Activated T-helper 1 cell treated with Interleukin-2 at 50 U/mL for 16 hours (primary cell): ENCODE measurements at places on chromosomes 7 and 10.

DNA sequence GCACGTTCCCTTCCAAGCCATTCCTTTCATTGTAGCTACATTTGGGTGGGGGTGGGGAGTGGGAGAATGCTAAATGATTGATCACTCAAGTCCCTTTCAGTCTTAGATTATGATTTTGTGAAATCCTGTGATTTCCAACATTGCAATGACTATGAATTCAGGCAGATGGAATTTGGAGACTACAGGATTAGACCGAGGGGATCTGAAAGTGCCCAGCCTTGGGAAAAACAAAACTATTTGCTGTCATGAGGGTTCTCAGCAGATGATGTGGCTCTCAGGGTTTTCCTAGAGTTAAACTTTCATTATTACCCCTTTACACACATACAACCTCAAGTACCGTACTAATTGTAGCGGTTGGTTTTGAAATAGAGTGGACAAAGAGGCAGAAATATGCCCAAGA lies 4.7 kb downstream of the MACROH2A2 start:
- no peak for DNase-seq

DNA sequence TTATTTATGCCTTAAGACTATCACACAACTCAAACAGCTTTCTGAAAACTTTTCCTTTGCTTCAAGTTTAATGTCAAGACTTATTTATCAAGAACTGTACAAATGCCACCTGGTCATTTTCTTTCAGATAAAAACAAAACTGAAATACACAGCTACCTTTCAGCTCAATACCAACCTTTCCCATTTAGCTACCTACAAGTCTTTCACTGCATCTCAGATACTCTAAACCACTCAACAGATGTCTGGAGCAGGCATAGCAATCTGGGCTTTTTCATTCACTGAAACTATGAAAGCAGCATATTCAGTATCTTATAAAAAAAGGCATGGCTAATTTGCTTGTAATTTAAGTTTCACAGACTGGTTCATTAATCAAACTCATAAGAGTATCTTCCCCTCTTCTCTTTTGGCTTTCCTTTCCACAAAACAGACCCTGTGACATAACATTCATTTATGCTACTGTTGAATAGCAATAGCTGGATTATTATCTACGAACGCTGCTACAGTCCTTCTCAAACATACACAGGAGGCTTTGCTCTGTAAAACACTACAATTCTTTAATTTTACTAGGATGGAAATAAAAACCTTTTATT lies 8.2 kb downstream of the TRA2A start:
- no peak for DNase-seq

GRCh38 chr7:36667007-36667745 lies 57.1 kb downstream of the AOAH start:
- no peak for DNase-seq

GRCh38 chr7:106629516-106629915 lies 31.4 kb downstream of the CCDC71L start:
- no peak for DNase-seq

GRCh38 chr7:45089341-45089891 lies 647 bp upstream of the NACAD start:
- peak; percentile 33 for DNase-seq

DNA sequence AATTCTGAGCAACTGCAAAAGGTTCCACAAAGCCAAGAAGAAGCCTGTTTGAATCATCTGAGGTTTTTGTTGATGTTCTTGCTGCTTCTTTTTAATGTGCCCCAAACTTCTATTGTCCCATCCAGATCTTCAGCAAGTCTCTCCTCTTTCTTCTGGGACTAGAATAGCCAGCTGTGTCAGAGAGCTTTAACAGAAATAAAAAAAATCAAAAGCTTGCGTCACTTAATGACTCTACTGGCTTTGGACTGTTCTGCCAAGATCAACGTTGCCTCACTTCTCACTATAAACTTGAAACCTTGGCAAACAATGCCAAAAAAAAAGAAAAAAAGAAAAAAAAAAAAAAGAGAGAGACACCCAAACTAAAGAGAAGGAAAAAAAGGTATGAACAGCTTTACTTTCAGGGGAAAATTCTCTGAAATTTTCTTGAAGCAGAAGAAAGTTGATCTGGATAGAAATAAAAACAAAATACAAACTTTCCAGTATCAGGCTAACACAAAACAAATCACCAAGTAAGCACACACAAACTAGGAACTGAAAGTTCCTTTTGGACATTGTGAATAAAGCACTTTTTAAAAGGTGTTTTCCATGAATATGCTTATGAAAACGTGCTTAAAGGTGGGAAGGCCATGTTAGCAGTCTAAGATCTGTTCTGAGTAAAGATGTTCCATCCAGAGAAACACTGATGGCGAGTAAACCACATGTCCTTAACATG lies 14.8 kb downstream of the USP54 start:
- DNase-seq, result no peak

GRCh38 chr7:137953665-137954470 lies 48.0 kb downstream of the CREB3L2 start:
- no peak for DNase-seq

GRCh38 chr10:83869898-83870297 lies 269.4 kb upstream of the GHITM start:
- DNase-seq, result no peak

DNA sequence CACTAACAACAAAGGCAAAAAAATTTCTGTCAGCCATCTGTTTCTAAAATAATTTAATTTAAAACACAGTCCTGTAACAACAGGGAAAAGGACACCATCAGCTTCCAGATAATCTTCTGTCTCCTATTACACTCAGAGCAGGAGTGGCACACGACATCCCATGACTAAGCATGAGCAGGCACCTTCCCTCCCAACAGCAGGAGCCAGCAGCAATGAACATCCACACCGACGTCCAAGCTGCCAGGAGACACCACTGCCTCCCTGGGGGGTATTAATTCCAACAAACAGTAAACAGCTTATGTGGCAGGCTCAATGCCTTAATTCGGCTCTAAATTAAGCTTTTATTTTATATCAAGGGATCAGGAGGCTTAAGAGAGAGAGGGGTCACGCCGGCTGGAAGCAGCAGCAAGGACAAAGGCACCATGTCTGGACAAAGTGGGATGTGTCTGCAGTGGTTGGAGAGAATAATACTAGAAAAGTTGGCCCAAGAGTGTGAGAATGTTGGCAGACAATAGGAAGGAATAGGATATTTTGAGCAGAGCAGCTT lies 45.7 kb downstream of the KIAA1549 start:
- DNase-seq, result no peak

GRCh38 chr7:30859940-30860496 lies 51.6 kb upstream of the AQP1 start:
- DNase-seq, result no peak

- DNase-seq, result no peak
These were observed 4.6 kb downstream of the NKX2-3 start for GRCh38 chr10:99537086-99537988.

DNA sequence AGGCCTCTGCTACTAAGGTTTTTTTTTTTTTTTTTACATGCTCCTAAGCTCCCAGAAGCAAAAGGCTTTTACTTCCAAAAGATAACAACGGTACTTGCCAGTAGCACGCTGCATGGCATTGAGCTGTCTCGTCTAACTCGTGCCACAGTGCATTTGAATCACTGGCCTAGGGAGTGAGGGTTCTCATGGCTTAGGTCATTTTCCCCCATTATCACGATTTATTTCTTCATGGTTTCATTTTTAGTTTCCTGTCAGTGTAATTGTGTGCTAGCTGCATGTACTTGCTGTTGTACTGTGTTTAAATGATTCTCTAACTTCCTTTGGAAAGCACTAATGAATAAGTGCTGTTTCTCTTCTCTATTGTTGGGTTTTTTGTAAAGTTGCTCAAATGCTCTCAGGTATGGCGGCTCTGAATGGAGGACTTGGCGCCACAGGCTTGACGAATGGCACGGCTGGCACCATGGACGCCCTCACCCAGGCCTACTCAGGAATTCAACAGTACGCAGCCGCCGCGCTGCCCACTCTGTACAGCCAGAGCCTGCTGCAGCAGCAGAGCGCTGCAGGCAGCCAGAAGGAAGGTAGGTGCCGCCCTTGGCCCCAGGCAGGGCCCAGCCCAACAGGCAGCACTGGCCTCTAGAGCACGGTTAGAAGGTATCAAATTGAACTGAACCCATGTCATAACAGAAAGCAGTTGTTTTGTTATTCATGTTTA lies 290.5 kb downstream of the USP6NL start:
- no peak for DNase-seq

- no peak for DNase-seq
These were observed 34.2 kb upstream of the IGFBP3 start for GRCh38 chr7:45955286-45955685.

GRCh38 chr7:5677538-5678294 lies 103.7 kb downstream of the RNF216 start:
- no peak for DNase-seq

DNA sequence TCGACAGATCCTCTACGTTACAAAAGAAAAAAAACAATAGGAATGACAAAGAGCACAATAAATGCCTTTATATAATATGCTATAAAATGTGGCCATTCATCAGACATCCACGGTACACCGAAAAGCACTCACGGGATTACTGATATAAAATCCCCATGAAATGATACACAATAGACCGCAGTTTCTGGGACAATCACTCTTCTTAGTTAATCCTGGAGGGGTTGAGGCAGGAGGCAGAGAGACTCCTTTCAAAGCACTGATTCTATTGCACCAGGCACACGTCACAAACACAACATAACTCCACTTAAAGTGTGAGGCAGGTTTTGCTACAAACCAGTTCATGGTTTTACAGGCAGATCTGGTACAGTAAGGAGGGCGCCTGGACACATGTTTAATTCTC lies 113.8 kb downstream of the FGFR2 start:
- no peak for DNase-seq

DNA sequence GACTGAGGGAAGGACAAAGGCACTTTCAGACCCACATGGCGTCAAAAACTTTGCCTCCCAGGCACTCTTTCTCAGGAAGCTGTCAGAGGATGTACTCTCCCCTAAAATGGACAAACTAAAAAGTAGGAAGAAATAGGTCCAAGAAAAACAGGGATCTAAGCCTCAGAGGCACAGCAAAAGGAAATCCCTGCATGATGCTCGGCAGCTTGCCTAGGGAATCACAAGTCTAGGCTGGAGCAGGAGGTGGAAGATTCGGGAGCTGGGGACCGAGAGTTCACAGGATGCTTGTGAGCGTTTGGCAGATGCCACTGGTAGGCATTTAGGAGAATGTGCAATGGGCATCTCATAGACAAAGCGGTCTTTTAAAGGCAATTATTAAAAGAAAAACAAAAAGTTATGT lies 60.8 kb downstream of the ATXN7L1 start:
- DNase-seq, result no peak
